Neural crest cell (in vitro differentiated cells): ENCODE measurements at places on chromosomes 5 and 9.

DNA sequence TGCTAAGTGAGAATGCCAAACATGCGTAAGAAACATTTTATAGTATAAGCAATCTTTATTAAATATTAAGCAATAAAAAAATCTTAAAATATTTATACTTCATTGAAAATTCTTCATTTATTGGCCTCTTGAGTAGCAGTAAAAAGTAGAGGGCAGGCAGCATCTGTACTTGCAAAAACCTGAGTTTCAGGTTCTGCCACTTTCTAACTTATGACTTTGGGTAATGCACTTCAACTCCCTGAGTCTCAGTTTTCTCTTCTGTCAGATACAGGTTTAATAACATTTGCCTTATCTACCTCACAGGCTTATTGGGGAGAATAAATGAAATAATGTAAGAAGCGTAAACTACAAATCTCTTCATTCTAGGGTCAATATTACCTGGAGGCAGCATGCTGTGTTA is 19.8 kb upstream of the MCTP1 start:
- DNase-seq = no peak

GRCh38 chr5:168746893-168747640 is 167.9 kb upstream of the PANK3 start:
- DNase-seq = no peak

GRCh38 chr5:2486373-2486772 is 265.1 kb downstream of the IRX2 start:
- DNase-seq = no peak

- no peak for DNase-seq
These were observed 53.8 kb upstream of the FTMT start for GRCh38 chr5:121797681-121798518.

DNA sequence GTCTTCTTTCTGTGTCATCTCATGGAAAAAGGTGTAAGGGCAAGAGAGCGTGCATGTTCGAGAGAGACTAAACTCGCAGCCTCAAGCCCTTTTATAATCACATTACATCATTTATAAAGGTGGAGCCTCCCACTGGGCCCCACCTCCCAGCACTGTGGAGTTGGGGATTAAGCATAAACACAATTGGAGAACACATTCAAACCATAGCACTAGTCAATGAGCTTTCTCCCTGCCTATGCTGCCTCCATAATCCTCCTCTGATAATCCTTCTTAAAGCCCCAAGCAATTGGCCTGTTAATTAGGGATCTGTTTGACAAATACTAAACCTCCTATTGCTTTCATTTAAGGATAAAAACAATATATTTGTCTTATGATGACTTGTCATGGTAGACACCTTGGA is 99.6 kb downstream of the NMUR2 start:
- no peak for DNase-seq

DNA sequence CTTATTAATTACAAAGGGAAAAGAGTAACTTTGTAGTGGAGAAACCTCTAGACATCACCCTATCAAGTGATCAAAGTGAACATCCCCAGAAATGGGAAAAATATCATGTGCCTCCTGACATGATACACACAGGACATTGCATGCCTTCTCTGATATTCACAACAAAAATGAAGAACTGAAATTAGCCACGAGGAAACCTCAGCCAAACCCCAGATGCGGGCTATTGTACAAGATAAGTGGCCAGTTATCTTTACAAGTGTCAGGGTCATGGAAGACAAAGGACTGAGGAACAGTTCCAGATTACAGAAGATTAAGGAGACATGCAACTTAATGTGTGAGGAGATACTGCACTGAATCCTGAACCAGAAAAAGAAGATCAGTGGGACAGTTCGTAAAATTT is 23.8 kb upstream of the NPM1 start:
- no peak for DNase-seq

DNA sequence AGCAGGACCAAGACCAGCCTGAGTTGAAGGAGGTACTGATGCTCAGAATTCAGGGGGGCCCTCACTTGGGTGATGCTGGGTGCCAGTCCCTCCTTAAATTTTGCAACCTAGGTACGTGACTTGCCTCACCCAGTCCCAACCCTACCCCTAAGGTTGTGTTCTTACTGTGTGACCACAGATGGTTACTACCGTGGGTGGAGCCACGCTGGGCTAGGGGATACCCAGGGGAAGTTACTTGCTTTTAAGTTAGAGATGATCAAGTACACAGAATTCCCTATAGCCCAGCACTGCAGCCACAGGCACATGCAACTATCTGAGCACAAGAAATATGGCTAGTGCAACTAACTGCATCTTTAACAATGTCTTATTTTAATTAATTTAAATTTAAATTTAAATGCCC is 32.9 kb downstream of the NXNL2 start:
- DNase-seq = no peak

DNA sequence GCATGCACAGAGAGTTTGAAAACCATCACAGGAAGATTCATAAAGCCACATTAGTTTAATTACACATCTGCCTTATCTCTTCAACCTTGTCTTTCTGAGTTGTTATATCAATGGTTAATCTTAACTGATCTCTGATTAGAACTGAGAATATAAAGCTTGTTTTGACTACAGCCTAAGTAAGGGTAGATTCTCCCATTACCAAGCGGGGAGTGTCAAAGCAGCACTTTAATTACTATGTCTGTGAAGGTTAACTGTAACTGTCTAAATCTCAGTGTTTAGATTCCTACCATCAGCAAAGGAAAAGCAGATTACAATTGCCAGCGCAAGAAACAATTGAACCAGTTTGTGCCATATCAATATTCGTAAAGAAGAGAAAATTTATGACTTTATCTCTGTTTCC is 348.7 kb downstream of the CDH12 start:
- no peak for DNase-seq

DNA sequence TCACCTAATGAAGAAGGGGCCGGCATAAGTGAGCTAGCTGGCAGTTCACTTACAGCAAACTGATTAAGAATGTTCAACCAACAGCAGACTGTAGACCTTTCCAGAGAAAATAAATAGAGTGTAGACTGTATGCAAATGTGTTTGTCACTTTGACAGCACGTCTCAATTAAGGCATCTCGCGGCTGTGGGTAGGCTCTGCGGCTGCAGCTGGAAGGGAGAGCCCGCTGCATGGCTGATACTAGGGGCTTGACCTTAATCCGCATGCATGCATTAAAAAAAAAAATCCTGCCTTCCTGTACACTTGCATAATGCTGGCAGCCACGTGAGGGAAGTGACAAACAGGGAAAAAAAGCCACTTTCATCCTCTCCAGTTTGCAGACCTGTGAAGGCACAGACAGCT is 82.3 kb downstream of the CRB2 start:
- peak; percentile 34 for DNase-seq

DNA sequence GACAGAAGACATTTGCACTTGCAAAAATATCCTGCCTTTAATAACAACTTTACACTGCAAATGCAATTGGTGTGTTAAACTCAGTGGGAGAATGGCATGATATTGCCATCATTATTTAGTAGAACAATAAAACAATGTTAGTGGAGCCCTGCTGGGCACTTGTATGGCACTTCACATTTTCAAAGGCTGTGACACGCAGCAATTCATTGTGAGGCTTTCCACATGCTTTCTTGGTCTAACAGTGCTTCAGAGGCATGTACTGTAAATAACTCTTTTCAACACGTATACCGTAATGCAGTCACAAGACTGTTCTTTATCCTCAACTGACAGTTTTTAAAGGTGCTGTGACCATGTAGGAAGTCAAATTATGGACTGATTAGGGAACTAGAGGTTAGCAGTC is 155.5 kb upstream of the EPB41L4A start:
- DNase-seq = no peak

GRCh38 chr9:127522727-127523126 is 71.4 kb downstream of the LRSAM1 start:
- DNase-seq = no peak

DNA sequence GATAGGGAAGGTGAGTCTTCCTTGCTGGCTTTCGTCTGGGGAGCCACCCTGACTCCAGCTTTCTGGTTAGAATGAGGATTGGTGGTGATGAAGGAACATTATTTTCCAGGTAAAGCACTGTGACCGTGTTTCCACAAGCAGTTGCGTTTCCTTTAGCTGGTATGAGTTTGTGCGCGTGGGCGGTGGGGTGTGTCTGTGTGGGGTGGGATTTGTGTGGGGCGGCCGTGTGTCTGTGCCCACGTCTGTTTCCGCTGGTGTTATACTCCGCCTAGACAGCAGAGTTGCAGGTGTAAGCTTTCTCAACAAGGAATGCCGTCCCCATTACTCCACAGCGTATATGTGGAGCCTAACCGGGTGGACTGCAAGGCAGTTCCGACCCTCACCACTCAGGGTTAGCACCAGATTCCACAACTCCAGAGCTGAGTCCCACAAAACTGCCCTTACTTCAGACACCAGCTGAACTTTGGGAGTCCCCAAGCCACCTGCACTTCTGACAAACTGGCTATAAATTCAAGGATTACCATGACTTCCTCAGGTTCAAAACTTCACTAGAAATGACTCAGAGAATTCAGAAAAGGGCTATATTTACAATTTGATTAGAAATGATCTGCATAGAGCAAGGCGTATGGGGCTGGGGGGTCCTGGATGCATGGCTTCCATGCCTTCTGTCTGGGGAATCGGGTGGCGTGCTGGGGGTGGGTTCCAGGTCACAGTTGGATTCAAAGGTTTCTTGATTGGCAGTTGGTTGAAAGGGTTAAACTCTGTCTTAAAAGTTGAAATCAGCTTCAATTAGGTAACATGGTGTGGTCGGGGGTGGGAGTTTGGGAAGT is 29.8 kb downstream of the PROP1 start:
- DNase-seq = no peak

DNA sequence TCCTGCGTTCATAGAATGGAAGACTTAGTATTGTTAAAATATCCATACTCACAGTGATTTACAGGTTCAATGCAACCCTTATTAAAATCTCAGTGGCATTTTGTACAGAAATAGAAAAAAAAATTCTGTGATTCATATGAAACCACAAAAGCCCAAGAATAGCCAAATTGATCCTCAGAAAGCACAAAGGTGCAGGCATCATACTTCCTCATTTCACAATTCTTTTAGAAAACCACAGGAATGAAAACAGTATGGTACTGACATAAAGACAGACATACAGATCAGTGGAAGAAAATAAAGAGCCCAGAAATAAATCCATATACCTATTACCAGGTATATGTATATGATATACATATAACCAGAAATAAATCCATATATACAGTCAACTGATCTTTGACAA is 86.8 kb upstream of the MEGF10 start:
- DNase-seq = no peak

DNA sequence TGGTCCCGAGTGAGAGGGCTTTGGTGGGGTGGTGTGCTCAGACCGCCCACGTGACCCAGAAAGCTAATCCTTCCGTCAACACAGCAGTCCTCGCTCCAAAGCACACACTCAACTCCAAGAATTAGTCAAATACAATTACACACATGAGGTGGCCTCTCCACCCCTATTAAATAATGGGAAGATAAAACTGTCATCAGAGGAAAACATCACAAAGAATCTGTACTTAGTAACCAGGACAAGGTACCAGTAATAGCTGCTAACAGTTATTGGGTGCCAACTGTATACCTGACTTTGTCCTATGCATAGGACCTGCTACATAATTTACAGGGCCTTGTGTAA is 222.8 kb downstream of the HSPA4 start:
- DNase-seq = no peak

GRCh38 chr5:55231919-55232270 is 1.5 kb downstream of the CCNO start:
- no peak for DNase-seq

GRCh38 chr9:102631559-102631958 is 363.6 kb upstream of the CYLC2 start:
- DNase-seq = no peak

- DNase-seq = no peak
These were observed 142.7 kb upstream of the IER5L start for GRCh38 chr9:129320575-129321285.

DNA sequence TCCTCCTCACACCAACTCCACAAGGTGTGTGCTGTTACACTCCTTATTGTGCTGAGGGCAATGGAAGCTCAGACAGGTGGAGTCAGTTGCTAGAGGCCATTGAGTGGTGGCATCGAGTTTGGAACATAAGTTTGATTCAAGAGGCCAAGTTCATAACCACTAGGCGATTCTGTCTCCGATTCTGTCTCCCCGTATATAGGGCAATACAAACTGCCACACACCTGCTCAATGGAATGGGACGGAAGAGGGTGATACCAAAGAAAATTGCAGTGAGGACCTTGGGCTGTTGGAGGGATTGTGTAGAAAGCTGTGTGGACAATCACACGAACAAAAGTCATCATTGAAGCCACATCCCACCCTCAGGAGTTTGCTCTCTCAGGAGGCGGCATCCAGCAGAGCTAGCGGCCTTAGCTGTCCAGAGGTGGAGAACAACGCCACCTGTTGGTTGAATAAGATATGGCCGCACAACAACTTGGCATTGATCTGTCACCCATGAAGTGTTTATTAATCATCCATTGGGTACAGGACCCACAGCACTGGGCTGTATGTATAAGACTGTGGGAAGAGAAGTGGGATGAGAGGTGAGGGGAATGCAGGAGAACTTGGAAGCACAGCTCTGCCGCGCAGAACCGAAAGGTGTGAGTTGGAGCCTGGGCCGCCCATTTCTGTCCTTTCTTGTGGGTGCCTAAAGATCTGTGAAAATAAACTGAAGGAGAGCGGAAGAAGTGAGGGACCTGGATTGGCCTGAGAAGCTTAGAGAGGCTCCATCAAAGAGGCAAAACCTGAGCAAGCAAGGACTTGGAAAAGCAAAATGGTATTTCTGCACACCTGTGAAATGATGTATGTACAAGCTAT is 16.1 kb upstream of the NEUROG1 start:
- peak; percentile 77 for DNase-seq

DNA sequence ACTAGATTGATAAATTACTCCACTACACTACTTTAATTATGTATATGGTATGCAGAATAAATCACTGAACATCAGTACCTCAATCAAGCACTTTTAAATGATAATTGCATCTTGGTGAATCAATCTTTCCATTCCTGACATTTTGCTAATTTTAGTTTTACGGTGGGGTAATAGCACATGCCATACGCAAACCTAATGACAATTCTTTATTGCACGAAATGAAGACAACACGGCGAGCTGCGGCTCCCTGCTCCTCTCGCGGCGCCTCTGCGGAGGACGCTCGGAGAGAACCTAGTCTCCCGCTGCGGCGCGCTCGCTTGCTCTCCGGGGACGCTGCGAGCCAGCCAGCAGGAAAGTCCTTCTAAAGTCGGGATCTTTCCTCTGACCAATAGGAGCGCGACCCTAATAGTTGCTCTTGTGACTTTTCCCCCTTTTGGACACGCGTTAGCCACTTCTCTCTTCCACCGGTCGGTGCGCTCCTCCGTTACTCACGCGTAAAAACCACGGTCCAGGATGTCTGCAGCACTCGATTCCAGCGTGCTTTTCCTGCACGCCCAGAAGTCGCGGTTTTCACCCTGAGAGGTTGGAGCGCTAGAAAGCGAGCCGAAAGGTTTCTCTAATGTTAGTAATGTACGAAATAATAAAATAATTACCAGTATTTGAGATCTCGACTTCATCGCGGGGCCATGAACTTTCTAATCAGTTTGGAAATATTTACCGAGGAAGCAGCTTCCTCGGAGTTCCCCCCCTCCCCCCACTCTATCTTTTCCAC is 1.0 kb upstream of the MEF2C start:
- peak; percentile 50 for DNase-seq
